ENCODE measurements at places on chromosomes 11 and 22.

GRCh38 chr11:111694851-111695250, 71.3 kb downstream of the PPP2R1B start:
- peak; percentile 93 for DNase-seq

GRCh38 chr11:116541460-116541859, 231.3 kb downstream of the BUD13 start:
- DNase-seq: no peak

DNA sequence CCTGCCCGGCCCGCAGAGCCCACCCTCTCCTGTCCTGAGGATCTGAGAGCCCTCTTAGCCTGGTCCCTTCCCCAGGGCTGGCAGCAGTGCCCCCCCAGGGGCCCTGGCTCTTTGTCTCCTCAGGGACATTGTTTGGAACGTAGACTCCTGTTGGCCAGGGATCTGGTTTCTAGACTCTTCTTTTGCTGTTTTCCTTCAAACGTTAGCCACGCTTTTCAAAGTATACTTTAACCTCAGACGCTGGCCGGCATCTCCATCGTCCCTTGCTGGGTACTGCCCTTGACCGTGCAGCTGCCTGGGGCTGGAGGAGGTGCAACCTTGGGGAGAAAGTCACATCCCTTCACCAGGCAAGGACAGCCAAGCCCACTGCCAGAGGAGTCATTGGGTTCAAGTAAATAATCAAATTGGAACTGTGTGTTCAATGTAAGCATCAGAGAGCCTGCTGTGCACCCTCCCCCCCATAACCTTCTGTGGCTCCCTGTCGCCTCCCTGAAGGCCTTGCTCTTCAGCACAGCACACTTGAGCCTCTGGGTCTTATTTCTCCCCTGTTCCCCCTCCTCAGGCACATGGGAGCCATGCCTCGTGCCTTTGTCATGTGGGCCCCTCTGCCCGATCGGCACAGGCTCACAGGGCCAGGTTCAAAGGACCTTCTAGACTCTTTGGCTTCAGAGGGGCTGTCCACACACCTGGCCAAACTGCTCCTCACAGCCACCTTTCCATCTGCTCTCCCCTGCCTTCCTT, 21.8 kb upstream of the WNT7B start:
- no peak for DNase-seq

DNA sequence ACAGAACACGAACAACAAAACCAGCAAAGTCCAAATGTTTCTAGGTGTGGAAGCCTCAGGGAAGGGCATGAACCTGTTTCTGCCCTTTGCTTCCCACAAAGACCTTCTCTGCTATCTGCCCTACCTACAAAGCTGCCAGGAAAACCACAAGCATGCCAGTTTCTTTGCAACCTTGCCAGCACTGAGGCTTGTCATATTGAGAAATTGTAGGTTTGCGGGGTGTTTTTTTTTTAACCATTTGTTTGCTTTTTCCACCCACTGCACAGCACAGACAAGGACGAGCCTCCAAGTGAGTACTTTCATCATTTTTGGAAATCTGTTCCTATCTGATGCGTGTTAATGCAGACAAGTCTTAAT, 12.8 kb downstream of the PARVG start:
- peak; percentile 18 for DNase-seq

- DNase-seq: no peak
Measured at GRCh38 chr11:58647866-58648265, 25.4 kb downstream of the CNTF start.

DNA sequence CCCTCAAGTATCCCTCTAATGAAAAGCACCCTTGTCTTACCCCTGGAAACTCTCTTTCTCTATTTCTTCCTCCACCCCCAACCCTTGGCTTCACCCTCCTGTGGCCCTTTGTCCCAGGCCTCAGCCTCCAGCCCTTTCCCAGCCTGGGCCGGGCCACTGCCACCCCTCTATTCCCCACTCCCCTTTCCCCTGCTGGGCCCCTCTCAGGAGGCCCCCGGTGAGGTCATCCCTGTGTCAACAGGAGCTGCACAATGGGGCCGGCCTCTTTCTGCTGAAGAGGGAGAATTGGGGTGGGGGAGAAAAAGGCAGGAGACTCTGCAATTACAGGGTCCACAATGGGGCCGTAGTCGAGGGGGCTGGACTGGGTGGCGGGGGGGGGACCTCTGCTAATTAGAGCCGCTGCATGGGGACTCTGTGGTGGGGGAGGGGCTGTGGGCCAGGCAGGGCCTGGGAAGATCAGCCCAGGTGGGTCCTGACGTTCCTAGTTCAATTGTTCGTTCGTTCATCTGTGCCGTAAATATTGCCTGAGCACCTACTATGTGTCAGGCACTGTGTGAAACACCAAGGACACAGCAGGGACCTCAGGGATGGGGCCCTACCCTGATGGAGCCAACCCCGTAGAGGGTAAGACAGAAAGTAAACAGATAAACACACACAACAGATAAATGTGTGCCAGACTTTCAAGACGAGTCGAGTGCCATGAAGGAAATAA, 18.5 kb upstream of the MPPED1 start:
- DNase-seq: no peak

- DNase-seq: no peak
Measured at GRCh38 chr11:86191874-86192273, 52.7 kb upstream of the EED start.

- DNase-seq: peak; percentile 58
Measured at GRCh38 chr11:67312187-67313021, 9.1 kb downstream of the SSH3 start.

- no peak for DNase-seq
Measured at GRCh38 chr22:37782340-37783168, 25.2 kb upstream of the GCAT start.

GRCh38 chr11:134390706-134391569, 21.1 kb downstream of the B3GAT1 start:
- no peak for DNase-seq

- DNase-seq: no peak
Measured at GRCh38 chr11:21481255-21481654, 711.6 kb upstream of the ANO5 start.

DNA sequence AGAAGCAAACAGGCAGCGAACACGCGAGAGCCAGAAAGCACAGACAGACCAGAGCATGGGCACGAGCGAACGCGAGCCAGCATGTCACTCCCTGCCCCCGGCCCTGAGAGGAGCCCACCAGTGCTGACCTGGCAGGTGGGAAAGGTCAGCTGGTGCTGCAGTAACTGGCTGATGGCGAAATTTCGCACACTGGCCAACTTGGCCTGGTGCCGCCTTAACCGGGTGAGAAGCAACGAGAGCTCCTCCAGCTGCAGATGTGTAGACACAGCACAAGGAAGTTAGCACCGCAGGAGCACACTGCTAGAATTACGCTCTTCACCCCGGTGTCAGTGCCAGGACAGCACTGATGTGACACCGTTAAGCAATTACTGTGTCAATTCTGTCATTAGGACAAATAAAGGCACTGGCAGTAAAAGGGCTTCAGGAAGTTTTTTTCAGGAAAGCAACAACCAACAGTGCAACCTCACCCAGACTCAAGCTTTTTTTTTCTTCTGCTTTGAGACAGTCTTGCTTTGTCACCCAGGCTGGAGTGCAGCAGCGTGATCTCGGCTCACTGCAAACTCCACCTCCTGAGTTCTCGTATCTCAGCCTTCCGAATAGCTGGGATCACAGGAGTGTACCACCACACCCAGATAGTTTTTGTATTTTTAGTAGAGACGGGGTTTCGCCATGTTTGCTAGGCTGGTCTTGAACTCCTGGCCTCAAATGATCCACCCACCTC, 76.8 kb downstream of the C11orf58 start:
- DNase-seq: no peak

- DNase-seq: peak; percentile 71
Measured at GRCh38 chr22:30291058-30291892, 2.0 kb upstream of the CASTOR1 start.

- DNase-seq: no peak
Measured at GRCh38 chr11:35330156-35330889, 89.0 kb downstream of the SLC1A2 start.

DNA sequence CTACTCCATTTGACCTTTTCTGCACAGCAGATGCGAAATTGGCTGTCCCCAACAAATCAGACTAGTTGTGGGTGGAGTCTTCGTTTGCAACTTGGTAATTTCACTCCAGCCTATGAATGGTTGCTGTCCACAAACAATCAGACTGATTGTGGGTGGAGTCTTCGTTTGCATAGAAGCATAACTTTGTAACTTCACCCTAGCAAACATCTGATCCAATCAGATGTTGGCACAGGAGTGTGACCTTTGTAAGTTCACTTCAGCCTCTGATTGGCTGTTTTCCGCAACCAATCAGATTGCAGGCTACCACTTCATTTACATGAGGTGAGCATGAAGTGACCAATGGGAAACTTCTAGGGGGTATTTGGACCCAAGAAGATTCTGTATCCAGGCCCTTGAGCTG, 16.3 kb upstream of the CABP2 start:
- DNase-seq: no peak

- no peak for DNase-seq
Measured at GRCh38 chr11:34445956-34446355, 7.2 kb downstream of the CAT start.

DNA sequence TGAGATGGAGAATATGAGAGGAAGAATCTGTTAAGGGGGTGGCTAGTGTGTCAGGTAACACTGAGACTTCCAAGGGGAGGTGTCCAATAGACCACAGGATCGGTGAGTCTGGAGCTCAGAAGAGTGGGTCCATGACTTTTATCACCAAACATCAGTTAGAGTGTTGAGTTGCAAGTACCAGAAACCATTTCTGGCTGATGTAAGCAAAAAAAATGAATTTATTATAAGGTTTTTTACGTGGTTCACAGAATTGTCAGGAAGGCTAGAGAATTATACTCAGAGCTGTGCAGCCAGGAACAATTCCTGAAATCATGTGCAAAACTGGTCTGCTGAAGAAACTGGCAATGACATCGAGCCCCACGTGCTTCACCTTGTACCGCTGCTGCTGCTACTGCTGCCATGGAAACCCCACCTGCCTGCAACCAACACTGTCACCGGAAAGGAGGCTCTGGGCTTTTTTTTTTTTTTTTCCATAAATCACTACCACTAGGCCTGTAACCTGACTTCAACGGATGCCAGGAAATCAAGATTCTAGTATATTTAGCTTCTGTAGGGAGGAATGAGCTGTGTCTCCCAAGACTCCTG, 16.6 kb upstream of the STK33 start:
- peak; percentile 63 for DNase-seq

DNA sequence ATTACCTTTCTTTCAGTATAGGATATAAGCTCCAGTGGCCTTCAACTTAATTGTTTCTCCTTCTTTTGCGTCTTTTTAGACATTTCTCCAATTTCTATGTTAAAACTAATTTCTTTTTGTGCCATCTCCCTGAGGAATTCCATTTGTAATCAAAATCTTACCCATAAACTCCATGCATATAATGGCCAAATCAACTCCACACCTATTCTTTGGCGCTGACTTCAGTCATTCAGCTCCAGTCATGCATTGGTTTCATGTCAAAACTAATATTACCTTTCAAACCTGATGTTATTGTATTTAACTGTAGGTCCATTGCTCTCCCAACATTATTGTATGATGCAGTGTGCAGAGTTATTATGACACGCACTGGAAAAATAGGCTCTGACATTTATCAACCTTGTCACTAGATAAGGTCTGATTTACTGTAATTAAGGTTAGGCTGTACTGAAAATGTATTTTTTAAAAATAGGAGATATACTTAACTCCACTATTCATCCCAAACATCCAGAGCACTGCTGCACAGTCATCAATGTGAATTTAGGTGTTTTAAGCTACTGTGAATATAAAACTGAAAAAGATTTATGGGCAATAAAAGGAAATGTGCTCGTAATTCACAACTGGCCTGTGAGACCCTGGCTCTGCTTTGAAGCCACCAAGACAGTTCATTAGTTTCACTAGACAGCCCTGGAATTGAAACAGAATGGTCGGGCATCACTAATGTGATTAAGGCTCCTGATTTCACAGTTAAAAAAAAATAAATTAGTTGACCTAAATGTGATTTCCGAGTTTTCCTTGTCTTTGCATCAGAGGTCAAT, 180.6 kb upstream of the GRIA4 start:
- DNase-seq: no peak

- peak; percentile 42 for DNase-seq
Measured at GRCh38 chr22:36221799-36222751, 17.3 kb downstream of the APOL2 start.
